NCI-H2081 treated with DMSO at 0.1 percent for 48 hours (cell line): ENCODE measurements at places on chromosomes 6 and 20.
A peak's percentile ranks its signal among the peaks of the same experiment; 100 is the strongest.

DNA sequence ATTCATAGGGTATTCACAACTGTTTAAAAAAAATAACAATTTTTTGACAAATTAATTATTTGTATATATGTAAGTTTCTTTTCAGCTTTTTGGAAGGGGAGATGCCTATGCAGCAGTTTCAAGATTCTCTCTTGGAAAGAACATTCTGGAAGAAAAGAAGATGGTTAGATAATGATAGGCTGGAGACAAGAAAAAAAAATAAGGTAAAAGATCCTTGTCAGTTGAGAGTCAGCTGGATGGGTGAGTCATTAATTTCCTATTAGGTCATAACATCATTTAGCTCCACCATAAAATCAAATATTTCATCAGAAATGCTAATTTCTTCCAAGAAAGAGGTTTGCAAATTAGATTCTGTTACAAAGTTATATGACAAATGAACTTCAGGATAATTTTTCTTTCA is 880.4 kb downstream of the EPHA7 start:
- DNase-seq: no peak

DNA sequence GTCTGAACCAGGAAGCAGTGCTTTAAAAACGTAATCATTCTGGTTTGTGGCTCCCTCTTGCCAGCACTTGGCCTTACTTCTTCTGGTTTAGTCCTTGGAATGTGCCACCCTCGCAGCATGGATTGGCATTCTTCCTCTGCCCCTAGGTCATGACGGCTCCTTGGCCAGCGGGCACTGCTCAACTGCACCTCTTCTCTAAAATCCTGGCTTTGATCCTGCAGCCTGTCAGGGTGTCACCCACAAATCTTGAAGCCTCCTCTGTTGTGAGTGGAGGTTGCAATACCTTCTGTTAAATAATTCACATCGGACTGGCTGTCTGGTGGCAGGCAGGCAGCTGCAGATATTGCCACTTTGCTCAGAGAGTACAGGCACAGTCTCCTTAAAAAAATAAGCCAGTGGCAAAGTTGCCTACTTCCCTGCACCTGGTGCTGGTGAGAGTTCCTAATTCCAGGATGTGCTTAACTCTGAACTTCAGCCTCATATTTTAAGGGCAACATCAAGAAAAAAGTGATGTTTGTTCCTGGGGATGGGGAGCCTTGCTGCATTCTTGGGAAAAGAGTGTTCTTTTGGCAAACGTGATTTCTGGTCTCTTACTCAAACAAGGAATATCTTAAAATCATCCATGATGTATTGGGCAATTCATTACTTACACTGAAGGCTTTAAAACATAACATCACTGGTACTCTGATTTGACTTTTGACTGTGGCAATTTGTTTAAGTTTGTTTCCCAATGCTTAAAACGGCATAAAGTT is 179.8 kb downstream of the FOXA2 start:
- DNase-seq: no peak

GRCh38 chr6:36323062-36323461 is 13.6 kb downstream of the BNIP5 start:
- no peak for DNase-seq

DNA sequence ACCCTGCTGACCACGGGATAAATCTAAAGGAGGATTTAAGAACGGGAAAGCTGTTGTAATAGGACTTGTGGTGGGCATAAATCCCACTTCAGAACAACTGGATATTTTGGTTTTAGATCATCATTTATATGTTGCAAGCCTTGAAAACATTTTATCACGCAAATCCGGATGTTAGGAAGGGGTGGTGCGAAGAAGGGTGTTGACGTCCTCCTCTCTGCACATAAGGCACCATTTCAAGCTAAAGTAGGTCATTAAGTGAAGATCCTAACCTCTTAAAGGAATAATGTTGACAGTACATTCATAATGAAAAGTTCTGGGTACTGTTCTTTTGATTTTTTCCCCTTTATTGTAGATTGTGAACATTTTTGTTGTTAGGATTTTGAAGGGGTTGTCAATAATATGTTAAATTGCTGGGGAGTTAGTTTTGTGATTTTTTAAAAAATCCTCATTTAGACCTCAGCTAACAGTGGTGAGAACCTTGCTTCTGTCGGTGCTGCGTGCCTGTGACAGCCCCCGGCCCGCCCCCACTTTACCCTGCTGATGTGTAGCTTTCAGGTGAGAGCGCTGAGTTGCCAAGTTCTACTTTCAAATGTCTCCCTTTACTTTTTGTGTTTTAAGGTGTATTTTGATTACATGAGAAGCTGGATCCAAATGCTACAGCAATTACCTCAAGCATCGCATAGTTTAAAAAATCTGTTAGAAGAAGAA is 88.8 kb downstream of the MAP3K4 start:
- DNase-seq: no peak

DNA sequence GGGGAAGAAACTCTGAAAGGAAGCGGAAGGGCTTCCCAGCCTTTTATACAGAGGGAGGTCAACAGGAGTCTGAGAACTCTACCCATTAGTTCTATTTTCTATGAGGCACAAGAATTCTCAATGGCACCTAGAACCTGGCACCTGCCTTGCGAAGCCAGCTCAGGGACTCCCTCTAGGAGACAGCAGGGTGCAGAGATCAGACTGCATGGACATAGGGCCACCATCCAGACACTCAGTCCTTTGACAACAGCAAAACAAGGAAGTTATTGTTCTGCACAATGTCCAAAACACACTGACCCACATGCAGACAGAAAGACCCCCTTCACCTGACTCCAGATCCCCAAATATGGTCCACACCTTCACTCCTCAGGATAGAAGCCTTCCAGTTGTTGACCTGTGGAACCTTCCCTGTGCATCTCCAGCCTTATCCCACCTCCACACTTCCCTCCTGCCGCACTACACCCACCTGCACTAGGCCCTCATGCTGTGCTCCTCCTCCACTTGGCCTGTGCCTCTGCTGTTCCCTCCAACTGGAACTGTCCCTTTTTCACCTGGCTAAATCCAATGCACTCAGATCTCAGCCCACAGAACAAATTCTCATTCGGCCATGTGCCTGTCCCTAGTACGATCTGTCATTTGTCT is 27.8 kb downstream of the ACSS1 start:
- no peak for DNase-seq

DNA sequence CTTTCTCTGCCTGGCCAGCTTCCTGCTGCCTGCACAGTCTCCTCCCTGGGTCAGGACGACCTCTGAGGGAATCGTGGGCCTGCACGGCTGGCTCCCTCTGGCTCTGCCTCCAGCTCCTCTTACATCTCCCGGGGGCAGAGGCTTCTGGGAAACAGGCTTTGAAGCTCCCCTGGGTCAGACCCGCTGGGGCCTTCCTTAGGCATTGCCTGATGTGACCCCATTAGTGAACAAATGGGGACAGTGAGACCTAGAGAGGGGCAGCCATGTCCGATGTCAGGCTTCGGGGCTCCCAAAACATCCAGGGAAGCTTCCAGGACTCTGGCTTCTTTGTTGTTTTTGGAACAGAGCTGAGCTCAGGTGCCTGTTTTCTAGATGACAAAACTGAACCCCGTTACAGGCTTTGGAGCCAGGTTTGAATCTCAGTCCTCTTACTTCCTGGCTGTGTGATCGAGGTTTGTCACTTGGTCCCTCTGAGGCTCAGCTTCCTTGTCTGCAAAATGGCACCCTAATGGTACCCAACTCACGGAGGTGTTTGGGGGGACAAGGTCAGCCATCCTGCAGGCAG is 94.3 kb downstream of the CEBPB start:
- DNase-seq: no peak

- no peak for DNase-seq
Measured at GRCh38 chr6:35599761-35600658, 87.3 kb upstream of the TULP1 start.

GRCh38 chr20:10594296-10594868 is 79.4 kb downstream of the JAG1 start:
- DNase-seq: no peak

- no peak for DNase-seq
Measured at GRCh38 chr6:43728586-43728985, 41.0 kb upstream of the MRPS18A start.

DNA sequence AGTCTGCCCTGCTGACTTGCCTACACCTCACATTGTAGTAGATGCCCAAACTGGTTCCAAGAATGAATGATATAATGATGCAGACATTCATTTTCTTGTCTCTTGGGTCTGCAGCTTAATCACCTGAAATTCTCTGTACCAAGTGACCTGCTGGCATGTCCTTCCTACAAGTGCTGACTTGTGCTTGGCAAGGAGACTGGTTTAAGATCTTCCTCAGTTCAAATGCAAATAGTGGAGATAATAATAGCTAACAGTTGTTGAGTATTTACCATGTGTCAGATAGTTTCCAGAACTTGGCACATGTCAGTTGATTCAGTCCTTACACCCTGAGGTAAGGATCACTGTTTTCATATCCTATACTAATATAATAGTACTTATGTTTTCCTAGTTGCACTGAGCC is 223.4 kb downstream of the SLC24A3 start:
- no peak for DNase-seq

DNA sequence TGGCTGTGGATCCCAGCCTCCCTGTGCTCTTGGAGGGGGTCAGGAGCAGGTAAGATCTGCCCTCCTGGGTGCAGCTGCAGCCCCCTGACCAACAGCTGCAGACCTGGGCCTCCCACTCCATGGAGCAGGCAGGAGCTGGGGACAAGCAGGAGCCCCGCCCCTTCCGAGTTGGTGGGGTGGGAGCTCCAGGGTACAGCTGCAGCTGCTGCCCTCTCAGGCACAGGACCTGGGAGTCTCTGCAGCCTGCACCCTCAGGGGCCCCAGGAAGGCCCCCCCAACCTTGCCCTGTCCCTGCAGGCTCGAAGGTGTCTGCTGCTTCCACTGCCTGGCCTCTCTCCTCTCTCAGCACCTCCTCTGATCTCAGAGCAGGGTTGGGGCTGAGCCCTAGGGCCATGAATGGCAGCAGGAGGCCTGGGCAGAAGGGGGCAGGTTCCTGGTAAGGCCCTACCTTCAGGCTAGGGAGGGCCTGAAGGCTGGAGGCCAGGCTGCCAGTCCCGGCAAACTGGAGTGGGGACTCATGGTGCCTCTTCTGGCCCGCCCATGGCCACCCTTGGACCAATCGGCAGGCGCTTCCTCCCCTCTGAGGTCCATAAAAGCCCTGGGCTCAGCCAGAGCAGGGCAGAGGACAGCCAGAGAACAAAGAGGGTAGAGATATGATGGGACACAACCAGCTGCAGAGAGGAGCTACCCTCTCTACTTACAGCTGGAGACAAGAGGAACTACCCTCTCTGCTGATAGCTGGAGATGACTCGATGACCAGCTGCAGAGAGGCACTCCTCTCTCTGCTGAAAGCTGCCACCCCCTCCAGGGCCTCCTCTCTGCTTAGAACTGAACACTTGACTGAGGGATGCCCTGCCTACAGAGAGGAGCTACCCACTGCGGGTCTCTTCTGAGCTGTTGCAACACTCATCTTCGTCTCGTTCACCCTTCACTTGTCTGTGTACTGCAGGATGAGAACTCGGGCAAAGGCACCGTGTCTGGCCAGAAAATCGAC is 7.8 kb upstream of the PACSIN1 start:
- DNase-seq: no peak

- DNase-seq: no peak
Measured at GRCh38 chr20:59398537-59399205, 98.3 kb downstream of the EDN3 start.

- DNase-seq: no peak
Measured at GRCh38 chr6:144675231-144675861, 390.2 kb downstream of the UTRN start.

- DNase-seq: no peak
Measured at GRCh38 chr6:149237464-149237863, 80.0 kb upstream of the TAB2 start.

DNA sequence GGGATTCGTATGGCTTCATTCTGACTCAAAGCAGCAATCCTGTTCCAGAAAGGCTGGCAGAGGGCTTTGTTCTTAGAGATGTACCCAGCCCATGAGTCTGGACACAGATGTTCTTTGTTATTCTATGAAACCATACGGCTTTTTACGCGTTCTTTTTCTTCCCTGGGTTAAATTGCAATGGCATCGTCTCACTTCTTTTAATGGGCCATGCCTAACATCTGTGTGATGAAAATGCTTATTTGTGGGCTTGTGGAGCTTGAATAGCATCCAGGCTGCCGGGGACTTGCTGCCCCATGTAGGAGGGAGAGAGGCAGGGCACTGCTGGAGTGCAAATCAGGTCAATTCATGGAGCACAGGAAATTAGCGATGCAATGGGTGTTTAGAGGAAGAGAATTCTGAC is 19.4 kb downstream of the FAM50B start:
- no peak for DNase-seq

- DNase-seq: no peak
Measured at GRCh38 chr6:48116699-48117645, 6.0 kb upstream of the PTCHD4 start.

- DNase-seq: peak; percentile 80
Measured at GRCh38 chr6:5471044-5471443, 209.7 kb downstream of the FARS2 start.

DNA sequence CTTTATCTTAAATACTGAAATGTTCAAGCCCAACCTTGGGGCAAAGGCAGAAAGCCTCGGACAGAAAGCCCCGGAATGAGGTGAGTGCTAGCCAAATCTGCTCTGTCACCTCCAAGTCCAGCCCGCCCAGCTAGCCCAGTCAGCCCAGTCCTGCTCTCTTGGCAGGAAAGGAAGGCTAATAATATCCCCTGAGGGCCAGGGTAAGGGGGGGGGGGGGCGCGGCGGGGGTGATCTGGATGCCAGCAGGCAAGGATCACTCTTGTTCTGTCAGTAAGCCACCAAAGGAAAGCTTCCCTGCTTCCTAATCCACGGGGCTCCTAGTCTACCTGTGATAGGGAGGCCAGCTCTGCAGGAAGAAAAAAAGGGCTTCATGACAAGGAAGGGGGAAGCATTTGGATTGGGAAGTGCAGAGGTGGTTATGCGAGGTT is 1.1 kb downstream of the NDRG3 start:
- no peak for DNase-seq

DNA sequence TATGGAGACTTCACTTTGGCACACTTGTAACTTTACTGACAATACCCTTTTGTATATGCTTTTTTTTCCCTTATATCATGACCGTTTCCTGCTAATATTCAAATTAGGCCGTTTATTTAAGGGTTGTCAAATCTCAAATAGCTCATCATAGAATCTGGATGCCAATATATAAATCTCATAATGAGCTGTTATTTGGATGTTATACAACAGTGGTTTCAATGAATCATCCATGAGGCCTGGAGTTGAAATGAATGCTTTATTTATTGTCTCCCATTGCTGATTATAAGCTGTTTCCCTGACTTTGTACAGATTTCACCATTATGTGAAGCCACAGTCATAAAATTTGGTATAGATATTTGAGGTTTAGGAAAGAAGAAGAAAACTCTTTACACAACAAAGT is 256.1 kb downstream of the PLCB1 start:
- no peak for DNase-seq

GRCh38 chr20:57289391-57290177 is 23.1 kb upstream of the BMP7 start:
- no peak for DNase-seq

GRCh38 chr6:25369036-25369432 is 89.9 kb downstream of the CARMIL1 start:
- no peak for DNase-seq

GRCh38 chr20:32830437-32830836 is 10.7 kb downstream of the MAPRE1 start:
- DNase-seq: no peak

DNA sequence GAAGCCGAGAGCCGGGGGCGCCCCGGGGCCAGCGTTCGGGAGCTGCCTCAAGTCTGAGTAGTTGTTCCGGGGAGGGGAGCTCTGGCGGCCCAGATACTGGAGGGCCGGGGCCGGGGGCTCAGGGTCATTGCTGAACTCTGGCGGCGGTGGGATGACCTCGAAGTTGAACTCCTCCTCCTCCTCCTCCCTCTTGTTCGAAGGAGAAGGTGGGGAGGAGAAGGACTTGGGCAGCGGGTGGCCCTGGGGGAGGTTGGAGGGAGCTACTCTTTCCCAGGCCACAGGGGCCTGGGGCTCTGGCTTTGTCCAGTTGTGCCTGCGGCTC is 37.7 kb downstream of the C6orf132 start:
- DNase-seq: no peak
